ENCODE measurements at places on chromosomes 3 and 15.

DNA sequence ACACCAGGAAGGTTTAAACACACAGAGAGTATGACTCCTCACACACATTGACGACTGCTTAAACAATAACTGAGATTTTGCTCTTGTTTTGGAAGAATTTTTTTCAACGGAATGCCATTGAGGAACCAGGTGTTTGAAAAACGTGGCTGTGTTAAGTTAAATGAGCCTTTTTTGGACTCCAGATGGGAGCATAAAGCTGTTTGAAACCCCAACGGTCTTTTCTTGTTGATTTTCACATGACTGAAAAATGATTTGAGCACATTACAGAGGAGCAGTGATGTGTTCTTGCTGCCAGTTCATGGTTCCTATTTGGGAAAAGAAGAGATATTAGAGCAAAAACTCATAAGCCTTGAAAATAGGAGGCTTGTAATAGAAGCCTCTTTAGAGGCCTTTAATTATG, 97.8 kb upstream of the SELENOK start:
- no peak for DNase-seq

DNA sequence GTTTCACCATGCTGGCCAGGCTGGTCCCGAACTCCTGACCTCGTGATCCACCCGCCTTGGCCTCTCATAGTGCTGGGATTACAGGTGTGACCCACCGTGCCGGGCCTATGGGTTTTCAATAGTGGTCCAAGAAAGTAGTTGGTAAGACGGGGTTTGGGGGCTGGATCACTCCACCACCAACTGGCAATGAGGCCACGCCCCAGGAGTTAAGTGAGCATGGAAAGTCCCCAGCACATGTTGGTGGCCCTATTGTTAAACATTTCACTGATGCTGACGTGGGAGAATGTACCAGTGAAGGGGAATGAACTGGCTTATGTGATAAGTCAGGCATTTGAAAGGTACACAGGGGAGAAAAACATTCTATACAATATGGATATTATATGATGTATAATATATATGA, 80.4 kb downstream of the CHRD start:
- DNase-seq = no peak

GRCh38 chr15:86735247-86736040, 655.8 kb downstream of the AGBL1 start:
- DNase-seq = no peak

- DNase-seq = no peak
Observed at GRCh38 chr15:87490666-87491065, 765.9 kb downstream of the NTRK3 start.

GRCh38 chr3:44334326-44334725, 4.2 kb upstream of the TCAIM start:
- DNase-seq = no peak

- no peak for DNase-seq
Observed at GRCh38 chr3:124611520-124611919, 118.7 kb upstream of the UMPS start.

DNA sequence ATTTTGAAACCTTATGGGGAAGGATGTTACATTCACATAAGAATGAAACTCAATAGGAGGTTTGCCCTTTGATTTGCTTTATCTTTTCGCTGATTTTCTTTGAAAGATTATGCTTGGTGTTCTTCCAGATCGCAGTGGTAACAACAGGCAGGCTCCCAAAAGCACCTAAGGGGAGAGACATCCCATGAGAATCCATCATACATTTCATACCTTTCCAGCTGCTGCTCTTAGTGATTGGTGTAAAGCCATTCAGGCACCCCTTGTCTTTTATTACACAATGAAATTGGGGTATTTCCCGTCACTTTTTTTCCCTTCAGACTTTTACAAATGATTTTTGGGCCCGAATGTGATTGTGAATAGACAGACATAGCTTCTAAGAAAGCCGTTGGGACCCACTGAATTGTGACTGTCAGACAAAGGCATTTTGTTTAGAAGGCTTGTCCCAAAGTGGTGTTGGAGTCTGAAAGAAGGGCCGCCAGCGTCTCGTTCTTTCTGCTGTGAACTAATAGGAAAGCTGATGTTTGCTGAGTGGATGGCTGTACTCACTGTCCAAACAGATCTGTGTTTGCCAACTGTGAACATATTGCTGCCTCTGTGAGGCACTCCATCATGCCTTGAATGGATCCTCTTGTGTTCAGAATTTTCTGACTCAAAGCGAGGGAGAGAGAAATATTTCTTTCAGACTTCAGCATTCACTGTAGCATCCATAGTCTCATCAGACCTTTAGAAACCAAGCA, 164.3 kb downstream of the FNDC3B start:
- DNase-seq = no peak

GRCh38 chr3:20563251-20563650, 377.2 kb upstream of the SGO1 start:
- no peak for DNase-seq
